ENCODE measurements at places on chromosomes 1 and 21.

- no peak for DNase-seq
These were observed 12.5 kb downstream of the QSOX1 start for GRCh38 chr1:180167021-180167701.

GRCh38 chr1:8537991-8538390, 220.1 kb downstream of the SLC45A1 start:
- no peak for DNase-seq

DNA sequence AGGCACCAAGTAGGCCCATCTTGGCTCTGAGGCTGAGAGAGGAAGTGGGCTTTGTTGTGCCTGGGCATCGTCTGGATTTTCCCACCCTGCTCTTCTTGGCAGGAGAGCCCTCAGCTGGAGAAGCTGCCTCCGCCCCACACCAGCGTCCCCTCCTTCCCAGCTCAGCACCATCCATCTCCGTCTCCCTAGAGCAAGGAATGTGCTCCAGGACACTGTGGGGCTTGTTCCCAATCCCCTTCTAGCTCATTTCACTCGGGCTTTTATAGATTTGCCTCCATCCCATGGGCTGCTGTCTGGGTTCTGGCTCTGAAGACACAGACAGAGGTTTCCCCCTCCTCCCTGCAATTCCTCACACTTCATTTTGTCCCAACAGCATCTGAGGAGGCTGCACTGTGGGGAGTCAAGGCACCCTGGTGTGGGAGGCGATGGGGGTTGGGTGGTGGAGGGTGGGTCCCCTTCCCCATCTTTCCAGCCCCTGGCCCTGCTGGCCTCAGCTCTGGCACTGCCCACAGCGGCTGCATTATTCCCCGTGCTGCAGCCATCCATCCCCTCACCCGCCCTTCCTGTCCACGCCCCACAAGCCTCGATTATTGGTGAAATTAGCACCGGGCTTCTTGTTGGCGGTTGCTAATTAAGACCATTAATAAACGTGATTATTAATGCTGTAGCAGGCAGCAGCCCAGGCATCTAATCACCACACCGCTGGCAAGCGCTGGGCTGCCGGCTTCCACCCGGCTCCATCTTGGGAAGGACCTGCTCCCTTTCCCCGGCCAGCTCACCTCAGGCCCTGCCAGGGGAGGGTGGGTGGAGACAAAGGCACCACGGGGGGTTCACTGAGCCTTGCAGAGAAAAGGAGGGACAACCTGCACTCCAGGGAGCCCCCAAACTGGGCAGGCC, 21.7 kb downstream of the RHBG start:
- no peak for DNase-seq

- no peak for DNase-seq
These were observed 1.3 kb downstream of the AGO3 start for GRCh38 chr1:35932158-35932636.

DNA sequence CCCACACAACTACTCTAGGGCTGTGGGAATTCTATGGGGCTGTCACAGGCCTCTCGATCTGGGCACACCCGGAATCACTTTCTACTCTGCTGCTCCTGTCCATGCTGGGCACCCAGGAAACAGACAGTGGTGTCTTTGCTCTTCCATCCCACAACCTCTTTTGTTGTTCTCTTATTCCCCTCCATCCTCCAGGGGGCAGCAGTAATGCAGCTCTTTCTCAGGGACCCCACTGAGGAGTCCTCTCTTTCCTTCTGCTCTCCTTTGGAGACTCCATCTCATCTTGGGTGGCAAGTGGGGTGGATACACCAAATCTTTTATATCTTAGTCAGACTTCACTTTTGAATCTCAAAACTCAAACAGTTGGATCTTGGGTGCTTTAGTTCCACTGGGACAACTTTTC, 206.3 kb downstream of the HS2ST1 start:
- DNase-seq, result no peak

DNA sequence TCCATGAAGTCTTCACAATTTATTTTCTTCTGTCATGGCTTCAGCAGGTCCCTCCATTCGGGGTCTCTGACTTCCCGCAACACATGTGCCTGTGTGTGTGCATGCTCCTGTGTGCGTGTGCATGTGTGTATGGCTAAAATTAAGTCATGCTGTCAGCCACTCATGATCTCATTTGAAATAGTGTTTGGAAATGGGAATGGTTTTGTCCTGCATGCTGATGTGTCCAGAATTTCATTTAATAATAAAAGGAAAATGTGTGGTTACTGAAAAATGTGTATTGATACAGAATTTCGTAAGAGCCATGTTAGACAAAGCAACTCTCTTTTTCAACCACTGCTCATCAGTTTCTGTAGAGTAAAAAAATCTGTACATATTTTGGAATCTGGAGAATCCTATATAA, 123.8 kb upstream of the PRDX6 start:
- DNase-seq, result no peak
